Activated CD4-positive, alpha-beta memory T cell treated with anti-CD3 and anti-CD28 coated beads for 36 hours (primary cell): ENCODE measurements at places on chromosomes 4 and X. TPM values are rescaled to one million over a fixed set of nuclear protein-coding genes. Genes with fewer than 3 reads are reported as not detected.
A peak's percentile ranks its signal among the peaks of the same experiment; 100 is the strongest.

TRAM1L1 gene
- total RNA-seq: not detected

RNF212 gene
- 0.87 TPM for total RNA-seq

UBE2K gene
- total RNA-seq: 83.5 TPM

CXorf51A gene
- total RNA-seq: not detected

F8A3 gene
- 0.24 TPM for total RNA-seq

EGF gene
- total RNA-seq: not detected

TMSB15A gene
- total RNA-seq: 0.45 TPM

GRCh38 chr4:61299316-61299715 is 99.2 kb downstream of the ADGRL3 start:
- no peaks in the 10 kb centered on the region for H3K4me1 ChIP-seq

DNA sequence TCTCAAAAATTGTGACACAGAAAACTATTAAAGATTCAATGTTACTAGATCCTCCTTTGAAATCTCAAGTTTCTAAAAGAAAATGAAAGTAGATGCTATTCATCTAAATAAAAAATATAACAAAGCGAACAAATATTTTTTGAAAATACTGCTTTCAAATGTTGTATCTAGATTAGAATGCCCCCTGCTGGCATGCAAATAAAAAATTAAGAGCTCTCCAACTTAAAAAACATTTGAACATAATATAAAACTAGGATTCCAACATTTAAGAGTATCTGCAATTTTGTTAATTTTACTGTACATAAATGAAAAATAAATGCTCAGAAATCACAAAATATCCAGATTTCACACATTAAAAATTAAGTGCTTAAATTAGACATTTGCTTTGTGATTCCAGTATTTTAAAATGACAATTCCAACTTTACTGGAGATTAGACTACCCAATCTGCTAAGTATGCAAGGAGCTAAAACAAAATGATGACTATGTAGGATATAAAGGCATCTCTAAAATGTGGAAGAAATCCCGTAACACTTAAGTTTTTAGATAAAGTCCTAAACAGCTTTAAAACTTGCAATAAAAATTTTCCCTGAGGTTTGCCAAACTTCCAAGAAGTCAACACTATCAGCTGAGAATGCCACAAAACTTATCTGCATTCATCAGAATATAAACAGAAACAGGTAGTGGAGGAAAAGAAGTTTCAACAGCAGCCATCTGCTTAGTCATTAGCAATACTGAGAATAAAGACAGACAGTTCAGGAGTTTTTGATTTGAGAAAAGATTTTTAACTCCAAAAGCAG is 32.7 kb downstream of the DHX15 start:
- no peaks in the 10 kb centered on the region for H3K27me3 ChIP-seq
- H3K4me1 ChIP-seq: peaks cover 56% of the 10 kb centered on the region
- no peak overlapping the region for H3K4me3 ChIP-seq
- no peak for DNase-seq
- peaks cover 56% of the 10 kb centered on the region for H3K36me3 ChIP-seq

GRCh38 chr4:19403786-19404370 is 847.8 kb upstream of the SLIT2 start:
- no peaks in the 10 kb centered on the region for H3K36me3 ChIP-seq
- no peak for DNase-seq
- no peak overlapping the region for H3K27ac ChIP-seq
- H3K4me3 ChIP-seq: no peak overlapping the region
- H3K4me1 ChIP-seq: no peaks in the 10 kb centered on the region

DNA sequence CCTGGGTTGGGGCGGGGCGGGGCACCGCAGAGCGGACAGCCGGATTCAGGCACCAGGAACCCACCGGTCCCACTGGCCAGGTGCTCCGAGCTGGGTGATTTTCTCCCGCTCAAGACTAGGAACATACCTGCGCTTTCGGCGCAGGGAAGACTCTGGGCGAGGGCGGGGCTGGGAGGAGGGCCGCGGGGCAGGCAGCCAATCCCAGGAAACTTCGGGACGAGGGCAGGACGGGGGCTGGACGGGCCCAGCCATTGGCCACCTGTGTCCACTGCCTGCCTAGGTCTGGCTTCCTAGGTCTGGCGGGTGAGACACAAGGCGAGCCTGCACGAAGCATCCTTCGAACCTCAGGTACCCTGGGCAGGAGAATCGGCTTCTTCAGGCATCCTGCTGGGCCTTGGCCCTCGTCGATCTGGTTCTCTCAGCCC is 274 bp upstream of the ERVMER34-1 start:
- H3K27ac ChIP-seq: no peak overlapping the region
- H3K36me3 ChIP-seq: no peaks in the 10 kb centered on the region
- H3K27me3 ChIP-seq: peaks cover 51% of the 10 kb centered on the region
- DNase-seq: peak; percentile 11
- peak overlapping the region; percentile 61 for H3K4me3 ChIP-seq
- peaks cover 10% of the 10 kb centered on the region for H3K4me1 ChIP-seq

GRCh38 chr4:165060938-165061337 is 7.3 kb downstream of the TRIM75 start:
- no peaks in the 10 kb centered on the region for H3K36me3 ChIP-seq
- no peak overlapping the region for H3K27ac ChIP-seq
- H3K4me1 ChIP-seq: no peaks in the 10 kb centered on the region

- peaks cover 30% of the 10 kb centered on the region for H3K4me1 ChIP-seq
- H3K4me3 ChIP-seq: no peak overlapping the region
- DNase-seq: no peak
- H3K27ac ChIP-seq: no peak overlapping the region
Measured at GRCh38 chrX:19347916-19348315, 4.2 kb downstream of the PDHA1 start.
